ENCODE measurements at places on chromosomes 16 and 17.

DNA sequence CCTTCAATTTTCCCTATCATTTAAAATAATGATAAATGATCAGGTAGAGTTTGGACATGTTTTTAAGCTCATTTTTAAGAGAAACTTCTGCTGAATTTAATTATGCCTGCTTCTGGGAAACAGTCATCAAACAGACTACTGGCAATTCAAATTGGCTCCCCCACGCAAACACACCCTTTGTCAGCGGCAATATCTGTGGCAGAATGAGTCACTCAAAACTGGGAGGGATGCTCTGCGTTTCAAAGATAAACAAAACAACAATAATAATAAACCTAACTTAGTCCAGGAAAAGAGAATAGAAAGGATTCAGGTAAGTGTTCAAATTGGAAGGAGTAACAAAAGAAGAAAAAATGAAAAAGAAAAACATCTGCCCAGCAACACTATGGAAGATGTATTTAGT, 108.1 kb upstream of the ERCC4 start:
- no peak for DNase-seq

GRCh38 chr16:12021578-12022253, 45.2 kb downstream of the SNX29 start:
- no peak for DNase-seq

DNA sequence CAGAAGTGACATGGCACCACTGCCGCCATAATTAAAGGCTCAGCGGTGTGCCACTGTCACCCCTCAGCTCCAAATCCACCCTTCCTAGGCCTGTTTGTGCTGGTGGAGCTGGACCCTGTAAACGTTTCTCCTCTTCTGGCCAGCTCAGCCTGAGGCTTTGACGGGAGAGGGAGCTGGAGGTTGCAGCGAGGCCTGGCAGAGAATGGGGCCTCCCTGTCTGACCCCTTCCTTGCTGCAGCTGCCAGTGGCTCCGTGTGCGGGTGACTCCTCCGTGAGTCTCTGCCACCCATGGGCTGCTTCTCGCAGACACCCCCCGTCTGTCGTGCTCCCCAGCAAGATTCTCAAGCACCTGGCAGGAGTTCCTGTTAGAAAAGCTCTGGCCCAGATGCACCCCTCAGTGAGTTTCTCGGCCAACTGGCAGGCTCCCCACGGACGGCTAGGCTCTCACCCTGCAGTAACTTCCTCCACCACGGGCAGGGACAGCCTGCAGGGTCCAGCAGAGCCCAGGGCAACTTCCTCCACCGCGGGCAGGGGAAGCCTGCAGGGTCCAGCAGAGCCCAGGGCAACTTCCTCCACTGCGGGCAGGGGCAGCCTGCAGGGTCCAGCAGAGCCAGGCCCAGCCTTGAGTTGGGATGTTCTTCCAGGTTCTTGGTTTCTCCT, 4.7 kb upstream of the CHMP6 start:
- no peak for DNase-seq

DNA sequence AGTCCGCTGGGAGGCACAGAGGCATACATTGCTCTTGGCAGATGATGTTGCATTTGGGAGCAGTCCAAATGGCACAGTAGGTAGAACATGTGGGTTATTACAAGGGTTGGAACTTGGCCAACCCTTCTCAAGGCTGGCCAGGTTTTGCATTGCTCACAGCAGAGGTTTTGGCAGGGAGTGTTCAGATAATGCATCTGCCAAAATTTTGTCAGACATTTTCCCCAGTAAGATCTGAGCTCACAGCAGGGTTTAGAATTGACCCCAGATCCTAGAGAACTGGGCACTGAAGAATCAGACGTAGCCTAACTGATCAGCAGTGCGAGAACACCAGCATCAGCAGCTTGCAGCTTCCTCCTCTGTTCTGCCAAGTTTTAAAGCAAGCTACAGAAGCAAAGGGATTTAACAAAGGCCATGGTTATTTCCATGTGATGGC, 468.8 kb upstream of the KIF2B start:
- DNase-seq, result no peak

DNA sequence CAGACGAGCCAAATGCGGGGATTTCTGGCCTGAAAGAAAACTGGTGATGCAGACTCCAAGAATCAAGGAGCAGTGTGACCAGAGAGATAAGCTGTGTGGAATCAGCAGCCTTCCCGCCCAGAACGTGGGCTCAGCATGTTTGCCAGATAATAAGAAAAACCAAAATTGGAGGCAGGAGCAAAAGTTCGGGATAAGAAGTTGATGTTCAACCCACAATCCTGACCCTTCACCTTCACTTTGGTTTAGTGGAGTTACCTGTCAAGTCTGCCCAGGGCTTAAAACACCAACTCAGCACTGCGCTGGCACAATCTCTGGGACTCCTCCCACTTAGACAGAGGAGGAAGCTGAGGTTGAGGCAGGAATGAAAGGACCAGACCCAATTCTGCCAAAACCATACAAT, 3.1 kb downstream of the SLC43A2 start:
- no peak for DNase-seq

DNA sequence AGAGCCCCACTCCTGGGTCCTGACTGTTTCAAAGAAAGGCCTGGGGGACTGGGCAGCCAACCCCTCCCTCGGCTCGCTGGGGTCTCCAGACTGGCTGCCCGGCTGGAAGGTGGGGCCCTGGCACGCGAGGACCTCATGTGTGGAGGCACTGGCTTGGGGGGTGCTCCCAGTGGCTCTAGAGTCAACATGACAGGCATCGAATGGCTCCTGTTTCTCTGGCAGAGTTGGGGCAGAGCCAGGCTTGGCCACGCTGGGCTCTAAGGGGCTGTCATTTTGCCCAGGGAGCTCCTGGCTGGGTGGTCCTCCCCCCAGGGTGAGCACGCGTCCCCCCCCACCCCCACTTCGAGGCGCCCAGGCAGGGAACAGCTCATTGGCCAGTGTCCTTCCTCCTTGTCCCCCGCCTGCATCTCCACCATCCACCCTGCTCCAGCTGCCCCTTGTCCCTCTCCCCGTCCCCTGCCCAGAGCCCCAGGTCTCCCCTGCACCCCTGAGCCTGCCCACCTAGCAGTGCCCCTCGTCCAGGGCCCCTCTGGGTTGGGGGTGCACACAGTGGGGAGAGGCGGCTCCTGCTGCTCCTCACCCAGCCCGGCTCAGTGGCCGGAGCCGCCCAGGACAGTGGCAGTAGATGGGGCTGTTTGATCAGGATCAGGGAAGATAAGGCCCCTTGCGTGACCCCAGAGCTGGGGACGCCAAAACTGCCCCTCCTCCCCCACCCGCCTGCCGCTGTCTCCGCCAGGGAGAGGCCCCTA, 2.7 kb downstream of the GCGR start:
- DNase-seq, result no peak

DNA sequence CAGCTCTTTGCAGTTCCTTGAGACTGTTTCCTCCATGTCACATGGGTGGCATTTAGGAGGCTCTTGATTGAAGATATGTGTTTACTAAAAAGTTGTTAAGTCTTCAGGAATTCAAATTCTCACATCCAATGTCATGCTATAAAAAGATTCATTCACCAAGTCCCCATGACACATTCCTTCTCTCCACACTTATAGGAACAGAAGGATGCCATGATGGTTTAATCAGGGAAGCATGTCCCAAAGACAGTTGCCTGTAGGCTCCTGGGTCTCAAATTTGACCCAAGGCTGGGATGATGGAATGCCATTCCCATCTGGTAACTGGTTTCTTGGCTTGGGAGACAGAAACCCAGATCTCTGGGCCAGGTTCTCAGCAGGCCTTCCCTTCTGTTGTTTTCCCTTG, 140.6 kb upstream of the SOX9 start:
- no peak for DNase-seq

- DNase-seq, result no peak
These were observed 17.6 kb downstream of the NDEL1 start for GRCh38 chr17:8453326-8453725.

- DNase-seq, result no peak
These were observed 99.0 kb downstream of the CA4 start for GRCh38 chr17:60248618-60249289.

GRCh38 chr16:65523283-65523944, 401.6 kb upstream of the CDH11 start:
- DNase-seq, result no peak

DNA sequence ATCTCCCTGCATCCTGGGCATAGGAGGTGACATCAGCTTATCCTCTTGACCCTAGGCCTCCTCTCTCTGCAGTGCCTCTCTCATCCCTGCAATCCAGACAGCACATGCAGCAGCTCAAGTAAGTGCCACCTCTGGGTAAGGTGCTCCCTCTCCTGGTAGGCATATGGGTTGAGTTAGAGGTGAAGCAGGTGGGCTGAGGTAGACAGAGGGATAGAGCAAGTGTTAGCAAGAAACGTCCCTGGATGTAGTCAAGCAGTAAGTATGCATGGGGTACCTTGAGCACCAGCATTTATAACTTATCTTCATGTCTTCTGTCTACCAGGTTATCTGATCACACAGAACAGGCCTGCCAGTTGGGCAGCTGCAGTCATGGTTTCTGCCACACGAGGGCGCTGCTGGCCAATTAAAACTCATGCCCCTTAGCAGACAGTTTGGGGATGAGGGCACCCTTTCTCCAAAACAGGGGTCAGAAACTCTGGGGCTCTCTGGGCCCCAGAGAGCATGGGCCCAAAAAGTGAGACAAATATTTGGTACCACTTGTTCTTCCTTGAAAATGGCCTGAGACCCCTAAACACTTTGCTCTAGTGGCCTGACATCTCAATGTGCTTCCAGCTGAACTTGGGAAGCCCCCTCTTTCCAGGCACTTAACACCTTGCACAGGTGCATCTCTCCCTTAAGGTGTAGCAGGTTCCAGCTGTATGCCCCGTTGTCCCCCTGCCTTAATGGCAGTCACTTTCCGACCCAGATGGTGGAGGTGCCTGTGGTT, 59.8 kb downstream of the NEUROD2 start:
- peak; percentile 31 for DNase-seq

- peak; percentile 77 for DNase-seq
These were observed 23.8 kb downstream of the COTL1 start for GRCh38 chr16:84593825-84594724.

DNA sequence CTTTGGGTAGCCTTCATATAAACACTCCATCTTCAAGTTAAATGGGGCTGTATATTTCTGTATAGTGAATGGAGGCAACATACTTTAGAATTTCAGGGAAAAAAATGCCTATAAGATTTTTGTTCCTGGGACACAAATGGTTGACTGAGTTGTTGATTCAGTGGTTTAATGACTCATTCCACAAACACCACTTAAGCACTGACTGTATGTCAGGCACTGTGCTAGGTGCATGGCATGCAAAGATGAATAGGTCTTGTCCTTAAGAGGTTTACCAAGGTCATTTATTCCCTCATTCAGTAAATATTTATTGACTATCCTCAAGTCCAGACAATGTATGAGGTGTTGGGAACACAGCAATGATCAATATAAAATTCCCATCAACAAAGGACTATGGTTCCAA, 417.1 kb downstream of the CA10 start:
- no peak for DNase-seq

GRCh38 chr17:4941319-4941610, 1.2 kb downstream of the RNF167 start:
- no peak for DNase-seq

- DNase-seq, result no peak
These were observed 832 bp downstream of the ETV4 start for GRCh38 chr17:43545383-43545632.

GRCh38 chr17:74297941-74298340, 23.9 kb downstream of the DNAI2 start:
- DNase-seq, result no peak

DNA sequence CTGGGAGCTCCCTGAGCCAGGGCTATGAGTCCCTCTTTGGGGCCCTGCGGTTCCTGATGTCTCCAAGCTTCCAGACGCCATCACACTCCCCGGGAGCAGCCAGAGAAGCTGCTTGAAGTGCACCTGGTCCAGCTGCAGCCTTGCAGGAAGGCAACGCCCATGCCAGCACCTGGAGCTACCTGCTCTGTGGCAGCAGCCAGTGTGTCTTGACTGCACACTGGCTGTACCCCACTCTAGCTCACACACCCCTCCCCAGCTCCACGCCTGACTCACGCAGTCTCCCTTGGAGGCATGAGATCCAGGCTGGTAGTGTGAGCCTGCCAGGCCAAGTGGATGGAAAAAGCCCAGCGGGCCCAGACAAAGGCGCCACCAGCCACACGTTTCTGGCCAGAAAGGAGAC, 63.3 kb downstream of the USP32 start:
- no peak for DNase-seq

DNA sequence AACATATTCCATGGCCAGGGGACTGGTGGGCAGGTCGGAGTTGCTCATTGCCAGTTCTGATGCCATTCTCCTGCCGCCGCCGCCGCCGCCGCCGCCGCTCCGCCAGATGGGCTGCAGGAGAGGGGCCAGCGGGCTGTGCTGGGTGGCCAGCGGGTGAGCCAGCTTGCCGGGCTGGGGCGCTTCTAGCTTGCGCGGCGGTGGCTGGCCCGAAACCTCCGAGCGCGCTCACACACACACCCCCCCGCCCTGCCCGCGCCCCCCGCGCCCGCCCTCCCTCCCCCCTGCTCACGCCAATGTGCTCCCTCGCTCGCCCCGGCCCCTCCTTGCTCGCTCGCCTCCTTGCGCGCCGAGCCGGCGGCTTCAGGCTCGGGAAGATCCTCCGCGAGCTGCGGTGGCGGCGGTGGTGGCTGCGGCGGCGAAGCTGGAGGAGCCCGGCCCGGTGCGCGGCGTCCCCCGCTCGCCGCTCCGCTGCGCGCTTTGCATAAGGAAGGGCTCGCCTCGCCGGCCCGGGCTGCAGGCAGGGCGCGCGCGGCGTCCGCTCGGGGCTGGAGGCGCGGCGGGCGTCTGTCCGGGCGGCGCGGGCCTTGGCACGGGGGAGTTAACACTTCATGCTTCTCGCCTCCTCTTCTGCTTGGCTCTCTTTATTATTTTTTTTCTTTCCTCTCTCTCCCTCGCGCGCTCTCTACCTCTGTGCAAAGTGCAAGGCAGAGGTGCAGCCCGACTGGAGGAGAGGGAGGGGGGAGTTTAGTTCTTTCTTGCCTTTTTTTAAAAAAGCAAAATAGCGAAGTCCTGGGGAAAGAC, 500 bp downstream of the MAF start:
- no peak for DNase-seq

- no peak for DNase-seq
These were observed 161.8 kb downstream of the RPTOR start for GRCh38 chr17:80706463-80706867.
